ENCODE measurements at places on chromosomes 1 and 21.
A peak's percentile ranks its signal among the peaks of the same experiment; 100 is the strongest.

DNA sequence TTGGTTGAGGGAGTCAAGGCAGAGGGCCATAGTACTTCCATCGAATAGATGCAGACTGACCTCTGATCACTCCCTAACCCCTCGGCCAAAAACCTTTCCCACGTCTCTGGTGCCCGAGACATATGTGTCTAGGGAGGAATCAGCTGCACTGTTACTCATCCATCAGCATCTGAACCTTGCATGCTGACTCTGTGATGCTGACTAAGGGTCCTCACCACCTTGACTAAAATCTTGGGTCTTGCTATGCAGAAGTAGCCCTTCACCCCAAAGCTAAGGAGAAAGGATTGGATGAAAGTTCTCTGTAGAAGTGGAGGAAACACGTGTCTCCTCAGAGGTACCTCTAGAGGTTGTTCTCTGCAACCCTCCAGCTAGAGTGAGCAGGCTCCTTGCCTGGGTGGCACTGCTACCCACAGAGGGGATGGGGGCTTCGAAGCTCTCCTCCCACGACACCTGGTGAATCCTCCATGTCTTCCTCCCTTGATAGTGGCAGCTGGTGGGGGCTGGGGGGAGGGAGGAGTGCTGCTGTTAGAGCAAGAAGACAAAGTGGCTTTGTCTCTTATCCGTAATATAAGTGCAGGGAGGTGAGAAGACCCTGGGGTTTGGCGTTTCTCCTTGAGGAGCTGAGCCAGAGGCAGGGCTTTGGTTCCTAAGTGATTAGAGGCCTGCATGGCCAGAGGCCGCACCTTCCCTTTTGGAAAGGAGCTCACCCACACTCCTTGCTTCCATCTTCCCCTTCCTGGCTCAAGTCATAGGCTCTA, 45.1 kb downstream of the ATP2B4 start:
- H3K4me1 ChIP-seq, result peaks cover 90% of the 10 kb centered on the region
- H3K27ac ChIP-seq, result peak overlapping the region; percentile 74
- H3K27me3 ChIP-seq, result no peaks in the 10 kb centered on the region
- no peak for DNase-seq
- H3K4me3 ChIP-seq, result no peak overlapping the region
- peaks cover 10% of the 10 kb centered on the region for H3K36me3 ChIP-seq

DNA sequence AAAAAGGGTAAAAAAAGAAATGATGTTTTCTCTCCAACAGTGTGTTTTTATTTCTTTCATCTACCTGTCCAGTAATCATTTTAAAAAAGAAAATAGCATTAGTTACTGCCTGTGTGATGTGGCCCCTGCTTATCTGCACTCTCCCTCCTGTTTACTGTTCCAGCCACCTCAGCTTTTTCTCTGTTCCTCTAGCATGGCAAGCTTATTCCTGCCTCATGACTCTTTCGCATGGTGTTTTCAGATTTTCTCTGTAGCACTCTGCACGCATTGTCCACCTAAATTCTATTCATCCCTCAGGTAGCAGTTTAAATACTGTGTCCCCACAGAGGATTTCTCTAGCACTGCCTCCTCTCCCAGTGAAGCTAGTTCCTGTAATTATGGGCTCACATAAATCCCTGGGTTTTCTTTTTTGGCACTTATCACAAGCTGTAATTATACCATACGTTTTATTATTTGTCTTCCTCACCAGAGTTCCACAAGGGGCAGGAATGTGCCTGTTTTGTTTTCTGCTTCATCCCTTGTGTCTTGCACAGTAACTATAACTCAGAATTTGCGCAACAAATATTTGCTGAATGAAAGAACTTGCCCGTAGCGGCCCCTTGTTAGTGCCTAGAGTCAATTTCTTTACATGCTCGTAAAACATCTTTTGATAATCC, 51.4 kb upstream of the LRIG2 start:
- no peaks in the 10 kb centered on the region for H3K36me3 ChIP-seq
- no peaks in the 10 kb centered on the region for H3K27me3 ChIP-seq
- no peak for DNase-seq
- no peak overlapping the region for H3K4me3 ChIP-seq

DNA sequence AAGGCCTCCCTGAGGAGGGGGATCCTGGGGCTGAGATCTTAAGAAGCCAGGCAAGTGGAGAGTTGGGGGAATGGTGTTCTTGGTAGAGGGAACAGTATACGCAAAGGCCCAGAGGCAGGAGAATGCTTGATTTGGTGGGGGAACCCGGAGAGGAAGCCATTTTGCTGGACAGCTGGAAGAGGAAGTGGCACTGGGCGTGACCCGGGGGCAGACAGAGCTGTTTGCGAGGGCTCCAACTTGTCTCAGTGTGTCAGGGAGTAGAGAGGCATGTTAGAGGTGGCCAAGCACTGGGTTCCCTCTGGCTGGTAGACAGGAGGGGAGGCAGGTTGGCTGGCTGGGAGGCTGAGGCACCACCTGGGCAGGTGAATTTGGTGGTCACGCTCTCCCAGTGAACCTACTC, 96.3 kb upstream of the ACTL8 start:
- no peaks in the 10 kb centered on the region for H3K4me1 ChIP-seq
- H3K27ac ChIP-seq, result no peak overlapping the region
- H3K4me3 ChIP-seq, result no peak overlapping the region
- no peaks in the 10 kb centered on the region for H3K27me3 ChIP-seq
- no peak for DNase-seq

- no peaks in the 10 kb centered on the region for H3K36me3 ChIP-seq
- no peak overlapping the region for H3K4me3 ChIP-seq
- H3K4me1 ChIP-seq, result no peaks in the 10 kb centered on the region
- H3K27me3 ChIP-seq, result no peaks in the 10 kb centered on the region
- H3K27ac ChIP-seq, result no peak overlapping the region
- DNase-seq, result no peak
These were observed 18.0 kb upstream of the TMEM52 start for GRCh38 chr1:1937061-1937460.

- no peaks in the 10 kb centered on the region for H3K36me3 ChIP-seq
- no peaks in the 10 kb centered on the region for H3K4me1 ChIP-seq
- DNase-seq, result no peak
- no peak overlapping the region for H3K4me3 ChIP-seq
These were observed 469.5 kb downstream of the MATN1 start for GRCh38 chr1:30253807-30254440.

DNA sequence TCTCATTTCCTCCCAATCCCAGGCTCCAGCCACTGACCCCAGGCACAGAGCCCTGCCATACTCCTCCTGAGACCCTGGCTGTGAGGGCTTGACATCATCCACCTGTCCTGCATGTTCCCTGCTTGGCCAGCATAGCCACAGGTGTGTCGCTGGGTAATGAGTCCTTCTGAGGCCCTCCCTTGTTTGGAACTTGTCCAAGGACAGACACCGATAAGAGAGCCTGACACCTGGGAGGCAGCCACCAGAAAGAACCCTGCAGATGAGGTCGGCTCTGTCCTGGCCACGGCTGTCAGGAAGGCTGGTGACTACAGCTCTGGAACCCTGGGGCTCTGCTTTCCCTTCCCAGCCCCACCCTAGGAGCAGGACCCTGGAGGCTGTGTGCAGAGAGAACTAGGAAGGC, 34.6 kb downstream of the TMEM63A start:
- H3K4me3 ChIP-seq, result no peak overlapping the region
- no peak for DNase-seq
- no peaks in the 10 kb centered on the region for H3K27me3 ChIP-seq
- H3K4me1 ChIP-seq, result peaks cover 39% of the 10 kb centered on the region
- H3K27ac ChIP-seq, result peak overlapping the region; percentile 46

DNA sequence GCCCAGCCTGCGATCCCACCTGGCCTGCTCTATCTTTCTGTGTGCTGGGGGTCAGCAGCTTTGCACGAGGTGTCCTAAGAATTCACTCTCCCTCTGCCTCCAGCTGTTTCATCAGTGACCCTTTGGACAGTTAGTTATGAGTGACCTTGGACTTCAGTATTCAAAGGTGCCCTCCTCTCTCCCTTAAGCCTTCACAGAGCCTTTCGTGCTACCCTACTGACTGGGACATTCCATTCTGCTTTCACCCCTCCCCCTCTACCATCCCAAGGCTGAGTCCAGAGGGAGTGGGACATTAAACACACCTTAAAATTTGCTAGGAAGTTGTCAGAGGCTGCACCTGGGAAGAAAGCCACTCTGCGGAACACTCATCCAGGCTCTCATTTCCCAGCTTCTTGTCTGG, 171.9 kb downstream of the CLIC6 start:
- H3K27me3 ChIP-seq, result no peaks in the 10 kb centered on the region
- no peak overlapping the region for H3K27ac ChIP-seq

DNA sequence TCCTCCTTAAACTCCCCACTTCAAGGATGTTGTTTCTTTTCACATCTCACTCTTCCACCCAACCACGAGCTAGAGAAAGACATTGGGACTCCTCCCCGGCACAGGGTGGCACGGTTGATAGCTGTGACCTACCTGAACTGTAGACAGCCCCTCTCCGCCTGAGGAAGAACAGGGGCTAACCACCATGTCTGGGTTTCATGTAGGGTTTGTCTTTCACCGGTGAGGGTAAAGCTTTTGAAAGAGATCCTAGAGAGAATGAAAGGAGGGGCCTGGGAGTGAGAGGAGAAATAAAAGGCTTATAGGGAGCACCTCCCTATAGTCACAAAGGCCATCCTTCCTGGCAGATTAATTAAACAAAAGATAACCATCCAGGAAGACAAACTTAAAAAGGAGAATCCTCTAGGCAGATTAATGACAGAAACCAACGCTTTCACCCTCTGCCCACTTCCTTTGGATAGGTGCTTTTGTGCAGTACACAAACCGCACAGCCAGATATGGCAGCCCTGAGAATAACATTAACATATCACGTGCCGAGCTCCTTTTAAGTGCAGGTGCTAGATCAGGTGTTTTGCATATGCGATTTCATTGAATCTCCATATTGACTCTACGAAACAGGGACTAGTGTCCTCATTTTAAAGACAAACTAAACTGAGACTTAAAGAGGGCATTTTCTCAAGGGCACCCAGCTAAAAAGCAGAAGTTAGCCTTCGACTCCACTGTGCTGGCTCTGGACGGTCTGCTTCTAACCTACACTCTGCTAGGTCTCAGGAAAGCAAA, 178.1 kb upstream of the RUNX1 start:
- H3K36me3 ChIP-seq, result no peaks in the 10 kb centered on the region
- H3K27me3 ChIP-seq, result no peaks in the 10 kb centered on the region
- H3K27ac ChIP-seq, result peak overlapping the region; percentile 25
- H3K4me3 ChIP-seq, result peak overlapping the region; percentile 11
- peaks cover 30% of the 10 kb centered on the region for H3K4me1 ChIP-seq

DNA sequence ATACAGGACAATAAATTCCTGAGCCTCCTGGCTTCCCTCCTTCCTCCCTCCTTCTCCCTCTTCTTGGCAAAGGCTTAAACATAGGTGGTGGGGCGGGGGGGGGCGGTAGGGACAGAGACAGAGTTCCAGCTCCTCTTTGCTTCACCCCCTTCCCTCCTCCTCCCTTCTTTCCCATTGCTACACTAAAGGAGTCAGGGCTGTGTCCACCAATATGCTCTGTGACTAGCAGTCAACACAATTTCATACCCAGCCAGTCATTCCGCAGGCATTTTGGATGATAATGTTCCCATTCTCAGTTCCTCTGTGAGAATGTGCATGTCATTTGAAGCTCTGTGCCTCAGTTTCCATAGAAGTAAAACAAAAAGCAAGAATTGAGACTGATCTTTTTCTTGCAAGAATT, 1.7 kb downstream of the LMOD1 start:
- DNase-seq, result no peak
- H3K27ac ChIP-seq, result no peak overlapping the region
- peaks cover 8% of the 10 kb centered on the region for H3K4me1 ChIP-seq
- peaks cover 43% of the 10 kb centered on the region for H3K27me3 ChIP-seq
- no peak overlapping the region for H3K4me3 ChIP-seq

- DNase-seq, result no peak
- no peak overlapping the region for H3K27ac ChIP-seq
- H3K4me1 ChIP-seq, result no peaks in the 10 kb centered on the region
- H3K27me3 ChIP-seq, result no peaks in the 10 kb centered on the region
These were observed 29.8 kb downstream of the DBT start for GRCh38 chr1:100219883-100220282.

DNA sequence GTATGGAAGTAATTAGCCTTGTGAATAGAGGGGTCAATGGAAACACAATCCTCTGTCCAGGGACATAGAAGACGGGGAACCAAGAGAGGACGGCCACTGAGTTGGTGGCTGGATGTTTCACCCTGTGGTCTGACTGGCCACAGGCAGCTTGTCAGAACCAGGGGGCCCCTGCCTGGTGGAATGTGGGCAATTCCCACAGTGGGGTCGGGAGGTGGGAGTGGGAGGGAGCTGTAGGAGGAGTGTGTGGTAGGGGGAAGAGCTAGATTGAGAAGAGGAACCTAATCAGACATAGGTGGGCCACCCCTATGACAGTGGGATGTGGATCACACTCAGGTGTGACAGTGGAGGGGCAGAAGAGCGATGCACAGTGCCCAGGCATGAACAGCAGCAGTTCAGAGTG, 31.3 kb downstream of the TRIM62 start:
- H3K27ac ChIP-seq, result no peak overlapping the region
- H3K36me3 ChIP-seq, result peaks cover 53% of the 10 kb centered on the region
- DNase-seq, result no peak
- no peaks in the 10 kb centered on the region for H3K27me3 ChIP-seq
- no peak overlapping the region for H3K4me3 ChIP-seq
- H3K4me1 ChIP-seq, result no peaks in the 10 kb centered on the region

- H3K27me3 ChIP-seq, result no peaks in the 10 kb centered on the region
- peaks cover 2% of the 10 kb centered on the region for H3K4me1 ChIP-seq
- DNase-seq, result no peak
- no peak overlapping the region for H3K27ac ChIP-seq
- H3K4me3 ChIP-seq, result no peak overlapping the region
- H3K36me3 ChIP-seq, result no peaks in the 10 kb centered on the region
These were observed 73.2 kb downstream of the BCAR3 start for GRCh38 chr1:93608187-93609109.

- peaks cover 34% of the 10 kb centered on the region for H3K36me3 ChIP-seq
- H3K4me3 ChIP-seq, result peak overlapping the region; percentile 75
- H3K4me1 ChIP-seq, result peaks cover 38% of the 10 kb centered on the region
- peak overlapping the region; percentile 84 for H3K27ac ChIP-seq
- H3K27me3 ChIP-seq, result no peaks in the 10 kb centered on the region
These were observed 495 bp downstream of the PI4KB start for GRCh38 chr1:151326619-151327222.

DNA sequence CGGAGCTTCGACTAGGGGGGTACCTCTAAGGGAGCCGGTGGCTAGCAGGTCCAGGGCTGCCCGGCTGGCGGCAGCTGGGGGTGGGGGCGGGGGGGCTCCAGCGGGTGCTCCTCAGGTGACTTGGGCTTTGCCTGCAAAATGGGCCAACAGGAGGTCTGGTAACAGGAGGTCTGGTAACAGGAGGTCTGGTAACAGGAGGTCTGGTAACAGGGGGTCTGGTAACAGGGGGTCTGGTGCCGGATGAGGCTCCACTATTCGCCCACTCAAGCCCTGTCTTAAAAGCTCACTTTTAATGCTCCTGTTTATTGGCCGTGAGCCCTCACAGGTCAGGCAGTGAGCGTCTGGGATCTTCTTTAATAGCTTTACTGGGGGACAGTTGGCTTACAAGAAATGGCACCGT, 40.4 kb upstream of the ACTRT2 start:
- no peak overlapping the region for H3K27ac ChIP-seq
- no peaks in the 10 kb centered on the region for H3K36me3 ChIP-seq
- no peak for DNase-seq
- H3K4me1 ChIP-seq, result no peaks in the 10 kb centered on the region
- H3K4me3 ChIP-seq, result no peak overlapping the region
- H3K27me3 ChIP-seq, result no peaks in the 10 kb centered on the region
